AG20443 (cell line): ENCODE measurements at places on chromosomes 13 and 19.
A peak's percentile ranks its signal among the peaks of the same experiment; 100 is the strongest.

DNA sequence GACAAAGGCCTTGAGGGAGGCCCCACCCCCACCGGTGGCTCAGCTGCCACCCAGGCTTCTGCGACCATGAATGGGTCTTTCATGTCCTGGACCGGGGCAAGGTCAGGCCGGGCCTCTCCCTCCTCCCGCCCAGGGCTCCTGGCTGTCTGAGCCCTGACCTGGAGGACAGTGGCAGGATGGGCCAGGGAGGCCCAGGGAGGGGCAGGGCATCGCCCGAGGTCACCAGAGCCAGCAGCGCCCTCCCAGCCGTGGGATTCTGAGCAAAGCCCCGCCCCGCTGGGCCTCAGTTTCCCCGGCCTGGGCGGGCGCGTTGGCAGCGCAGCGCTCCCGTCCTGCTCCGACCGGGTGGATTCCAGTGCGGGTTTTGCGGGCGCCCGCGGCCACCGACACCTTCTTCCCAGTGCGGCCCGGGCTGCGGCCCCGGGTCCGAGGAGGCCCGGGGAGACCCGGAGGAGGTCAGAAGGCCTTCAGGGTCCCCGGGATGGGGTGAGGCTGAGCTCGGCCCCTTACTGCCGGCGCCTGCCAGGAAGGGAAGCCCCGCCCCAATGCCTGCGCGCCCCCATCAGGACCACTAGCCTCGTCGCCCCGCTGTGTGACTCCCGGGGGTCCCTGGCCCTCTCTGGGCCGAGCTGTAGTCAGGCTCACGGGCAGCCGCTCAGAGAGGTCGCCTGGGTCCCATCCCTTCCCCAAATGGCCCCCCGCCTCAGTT lies 24.6 kb upstream of the SEMA6B start:
- peak; percentile 67 for DNase-seq

- DNase-seq, result no peak
These were observed 300.7 kb downstream of the DCT start for GRCh38 chr13:94178625-94179244.

GRCh38 chr13:41111454-41111853 lies 21.1 kb downstream of the KBTBD6 start:
- DNase-seq, result no peak

GRCh38 chr19:30864391-30865215 lies 484.6 kb downstream of the TSHZ3 start:
- no peak for DNase-seq

- DNase-seq, result no peak
These were observed 112.3 kb upstream of the KLF12 start for GRCh38 chr13:74246487-74246886.

- DNase-seq, result peak; percentile 36
These were observed 34.9 kb upstream of the RCBTB2 start for GRCh38 chr13:48567515-48568369.

- peak; percentile 30 for DNase-seq
These were observed 73.0 kb upstream of the MAB21L1 start for GRCh38 chr13:35549481-35549880.

GRCh38 chr13:71251292-71251951 lies 615.6 kb downstream of the DACH1 start:
- DNase-seq, result no peak

GRCh38 chr13:23643338-23644125 lies 73.3 kb downstream of the TNFRSF19 start:
- DNase-seq, result no peak

DNA sequence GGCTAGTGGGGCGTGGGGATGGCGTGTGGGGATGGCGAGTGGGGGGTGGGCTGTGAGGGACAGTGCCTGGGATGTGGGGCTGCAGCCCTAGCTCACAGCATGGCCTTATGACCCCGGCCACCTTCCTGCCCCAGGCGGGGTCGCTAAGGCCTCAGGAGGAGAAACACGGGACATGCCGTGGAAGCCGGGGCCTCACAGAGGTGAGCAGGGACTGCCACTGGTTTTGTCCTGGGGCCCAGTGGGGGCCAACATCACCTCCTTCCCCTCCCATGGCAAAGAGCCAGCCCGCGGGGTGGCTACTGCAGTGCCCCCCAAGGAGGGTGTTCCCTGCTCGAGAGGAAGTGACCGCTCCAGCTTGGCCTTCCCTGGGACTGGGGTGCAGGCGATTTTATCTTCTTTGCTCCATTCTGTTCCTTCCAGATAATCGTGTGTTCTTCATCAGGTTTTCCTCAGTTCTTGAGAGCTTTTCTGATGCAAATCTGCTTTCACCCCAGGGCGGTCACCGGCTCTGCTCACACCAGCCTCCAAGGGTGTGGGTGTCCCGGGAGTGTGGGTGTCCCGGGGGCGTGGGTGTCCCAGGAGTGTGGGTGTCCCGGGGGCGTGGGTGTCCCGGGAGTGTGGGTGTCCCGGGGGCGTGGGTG lies 1.2 kb downstream of the F7 start:
- no peak for DNase-seq

- DNase-seq, result no peak
These were observed 416.9 kb downstream of the IRS2 start for GRCh38 chr13:109369353-109370052.

DNA sequence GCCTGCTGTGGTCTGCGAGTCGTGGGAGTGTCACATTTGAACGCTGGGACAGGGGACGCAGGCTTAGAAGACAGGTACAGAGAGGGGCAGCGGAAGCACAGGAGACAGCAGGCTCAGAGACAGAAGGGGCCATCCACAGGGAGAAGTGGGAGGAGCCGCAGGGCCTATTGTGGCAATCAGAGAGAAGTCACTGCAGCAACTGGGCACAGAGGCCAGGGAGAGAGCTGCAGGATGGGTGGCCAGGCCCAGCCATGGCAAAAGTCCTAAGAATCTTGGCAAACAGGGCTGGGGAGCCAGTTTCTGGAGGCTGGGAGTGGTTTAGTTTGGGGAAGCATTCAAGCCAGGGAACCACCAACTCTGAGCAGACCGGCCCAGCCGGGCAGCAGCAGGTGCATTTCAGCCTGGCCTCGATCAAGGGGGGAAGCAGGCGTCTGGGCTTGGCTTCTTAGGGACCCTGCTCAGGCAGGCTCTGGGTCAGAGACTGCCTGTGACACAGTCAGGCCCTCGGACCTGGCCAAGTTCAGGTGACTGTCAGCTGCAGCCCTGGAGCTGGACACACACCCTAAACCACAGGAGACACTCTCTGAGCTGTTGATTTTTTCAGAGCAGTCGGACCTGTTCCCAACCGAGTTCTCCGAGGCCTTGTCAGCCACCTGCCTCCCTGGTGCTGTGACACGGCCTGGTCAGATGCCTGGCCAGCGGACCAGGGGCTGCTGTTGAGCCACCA lies 11.8 kb downstream of the SH3GL1 start:
- DNase-seq, result no peak

- peak; percentile 56 for DNase-seq
These were observed 15.7 kb downstream of the GARRE1 start for GRCh38 chr19:34269968-34270621.

- no peak for DNase-seq
These were observed 316.8 kb downstream of the ATP8A2 start for GRCh38 chr13:25688536-25688935.

GRCh38 chr13:21383090-21383489 lies 76.0 kb downstream of the ZDHHC20 start:
- no peak for DNase-seq

- no peak for DNase-seq
These were observed 1032.2 kb upstream of the SLC10A2 start for GRCh38 chr13:104098421-104098820.

DNA sequence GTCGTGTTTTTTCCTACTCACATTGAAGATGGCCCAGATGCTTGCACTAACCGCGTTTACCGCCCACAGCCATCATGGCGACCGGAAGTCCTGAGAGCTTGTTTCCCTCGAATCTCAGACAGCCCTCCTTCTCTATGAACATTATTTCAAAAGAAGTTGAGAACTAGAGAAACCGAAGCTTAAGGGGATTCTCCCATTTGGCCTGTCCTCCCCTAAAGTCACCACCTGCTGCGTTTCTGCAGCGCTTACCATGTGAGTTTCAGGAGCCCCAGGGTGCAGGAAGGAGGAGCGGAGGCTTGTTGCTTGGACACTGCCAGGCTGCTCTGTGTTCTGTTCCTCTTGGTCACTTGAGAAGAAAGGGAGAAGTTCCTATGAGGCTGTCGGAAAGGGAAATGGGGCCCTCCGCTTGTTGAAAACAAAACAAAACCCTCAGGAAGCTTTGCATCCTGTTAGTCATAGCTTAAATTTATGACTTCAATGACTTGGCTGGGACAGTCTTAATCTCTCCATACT lies 6.2 kb downstream of the CARD8 start:
- DNase-seq, result no peak

DNA sequence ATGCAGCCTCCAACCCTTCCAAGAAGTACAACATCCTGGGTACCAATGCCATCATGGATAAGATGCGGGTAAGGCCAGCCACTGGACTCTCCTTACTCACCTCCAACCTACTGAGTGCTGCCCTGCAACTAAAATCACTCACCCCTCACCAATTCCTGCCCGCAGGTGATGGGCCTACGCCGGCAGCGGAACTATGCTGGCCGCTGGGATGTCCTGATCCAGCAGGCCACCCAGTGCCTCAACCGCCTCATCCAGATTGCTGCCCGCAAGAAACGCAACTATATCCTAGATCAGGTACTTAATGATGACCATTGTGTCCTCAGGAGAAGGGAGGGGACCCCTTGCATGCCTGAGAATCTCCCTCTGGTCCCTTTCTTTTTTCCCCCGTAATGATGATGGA lies 15.6 kb upstream of the CCDC97 start:
- DNase-seq, result no peak

- no peak for DNase-seq
These were observed 1215.4 kb downstream of the PCDH9 start for GRCh38 chr13:66014771-66015170.

GRCh38 chr13:42377640-42378382 lies 105.9 kb downstream of the AKAP11 start:
- no peak for DNase-seq

GRCh38 chr19:8477889-8478288 lies 24.6 kb downstream of the PRAM1 start:
- no peak for DNase-seq

GRCh38 chr19:41876847-41877832 lies at the start of gene CD79A:
CD79A (plus strand) TSS chr19:41877279; CDS start chr19:41877305, 26 bp downstream.
- DNase-seq, result no peak

- no peak for DNase-seq
These were observed 10.6 kb downstream of the DCAF15 start for GRCh38 chr19:13962699-13963602.

- DNase-seq, result no peak
These were observed 325.7 kb upstream of the SLC10A2 start for GRCh38 chr13:103391936-103392335.

GRCh38 chr19:3736106-3736724 lies 25.3 kb downstream of the APBA3 start:
- no peak for DNase-seq

- DNase-seq, result peak; percentile 41
These were observed 30.4 kb upstream of the IRS2 start for GRCh38 chr13:109816808-109817203.

- no peak for DNase-seq
These were observed 34.4 kb downstream of the RAP2A start for GRCh38 chr13:97468331-97468730.

GRCh38 chr13:97724450-97724849 lies 229.0 kb upstream of the IPO5 start:
- DNase-seq, result no peak

GRCh38 chr13:73937441-73937840 lies 196.8 kb downstream of the KLF12 start:
- no peak for DNase-seq

DNA sequence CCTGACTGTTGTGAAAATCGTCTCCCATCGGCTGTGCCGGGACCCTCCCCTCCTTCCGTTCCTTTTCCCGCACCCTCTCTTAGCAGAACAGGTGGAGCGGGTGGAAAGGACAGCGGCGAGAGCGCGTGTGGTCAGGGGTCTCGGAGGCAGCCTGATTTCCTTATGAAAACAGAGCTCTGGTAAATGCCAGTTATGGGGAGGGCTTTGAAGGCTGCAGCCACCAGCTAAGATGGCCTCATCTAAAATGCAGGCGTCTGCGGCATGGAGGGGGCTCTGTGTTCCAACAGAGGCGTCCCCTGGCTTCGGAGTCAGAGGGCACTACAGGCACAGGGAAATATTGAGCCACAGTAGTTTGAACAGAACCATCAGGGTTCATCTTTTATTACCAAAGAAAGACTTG lies 93.8 kb upstream of the SOX1 start:
- DNase-seq, result no peak

DNA sequence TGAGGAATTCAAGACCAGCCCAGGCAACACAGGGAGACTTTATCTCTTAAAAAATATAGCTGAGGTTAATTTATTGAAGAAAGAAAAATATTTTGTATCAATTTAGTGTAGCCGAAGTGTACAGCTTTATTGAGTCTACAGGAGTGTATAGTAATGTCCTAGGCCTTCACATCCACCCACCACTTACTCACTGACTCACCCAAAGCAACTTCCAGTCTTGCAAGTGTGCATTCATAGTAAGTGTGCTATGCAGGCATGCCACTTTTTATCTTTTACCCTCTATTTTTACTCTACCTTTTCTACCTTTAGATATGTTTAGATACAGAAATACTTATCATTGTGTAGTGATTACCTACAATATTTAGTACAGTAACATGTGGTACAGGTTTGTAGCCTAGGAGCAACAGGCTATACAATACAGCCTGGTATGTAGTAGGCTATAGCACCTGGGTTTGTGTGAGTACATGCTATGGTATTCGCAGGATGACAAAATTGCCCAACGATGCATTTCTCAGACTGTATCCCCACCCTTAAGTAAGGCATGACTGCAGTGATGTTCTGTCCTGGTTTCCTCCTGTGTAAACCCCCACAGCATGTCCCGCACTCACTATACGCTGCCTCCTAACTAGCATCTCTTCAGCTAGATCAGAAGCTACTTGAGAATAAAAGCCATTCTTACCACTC lies 15.3 kb upstream of the ATP12A start:
- no peak for DNase-seq

DNA sequence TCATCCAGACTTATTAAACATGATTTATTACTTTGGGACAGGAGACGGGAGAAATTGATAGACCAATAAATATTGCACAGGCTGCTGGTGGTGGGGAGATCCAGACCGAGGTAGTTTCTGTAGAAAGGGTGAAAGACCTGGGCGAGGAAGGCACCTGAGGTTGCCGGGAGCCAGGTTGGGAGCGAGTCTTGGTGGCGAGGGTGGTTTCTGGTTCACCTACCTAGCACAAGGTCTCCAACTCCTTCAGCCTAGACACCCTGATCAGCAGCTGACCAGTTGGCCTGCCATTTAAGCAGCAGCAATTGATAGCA lies 7.0 kb downstream of the EMP3 start:
- DNase-seq, result no peak

DNA sequence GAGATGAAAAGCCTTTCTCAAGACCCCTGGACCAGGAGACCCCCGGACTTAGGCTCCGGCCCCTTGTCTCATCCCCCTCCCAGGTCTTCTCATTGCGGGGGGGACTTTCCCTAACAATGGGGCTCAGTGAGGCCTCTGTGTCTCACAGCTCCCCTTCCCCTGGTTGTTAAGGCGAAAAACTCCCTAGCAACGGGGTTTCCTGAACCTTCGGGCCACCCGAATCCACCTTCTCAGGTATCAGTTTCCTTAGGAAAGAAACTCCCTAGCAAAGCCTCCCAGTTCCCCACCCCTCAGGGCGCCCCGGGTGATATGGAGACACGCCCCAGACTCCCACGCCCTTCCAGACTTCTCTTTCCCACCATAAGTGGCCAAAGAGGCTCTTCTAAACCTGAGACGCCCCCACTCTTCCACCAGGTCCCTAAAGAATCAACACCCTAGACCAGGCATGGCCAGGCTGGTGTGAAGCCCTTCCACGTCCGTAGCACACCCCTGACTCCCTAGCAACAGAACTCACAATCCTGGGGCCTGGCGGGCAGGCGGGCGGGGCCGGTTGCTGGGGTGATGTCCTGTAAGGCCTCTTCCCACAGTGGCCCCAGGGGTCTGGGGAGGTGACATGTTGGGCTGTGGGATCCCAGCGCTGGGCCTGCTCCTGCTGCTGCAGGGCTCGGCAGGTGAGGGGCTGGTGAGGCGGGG lies at the start of gene TMEM190:
TSS of gene TMEM190 (plus strand) at position 586 of the 693 bp plus-strand sequence. CDS start at position 614, 28 bp downstream.
- DNase-seq, result no peak

- DNase-seq, result no peak
These were observed 101.8 kb downstream of the SOX1 start for GRCh38 chr13:112168761-112169160.
